ENCODE measurements at places on chromosomes 6 and 20. TPM values are rescaled to one million over a fixed set of nuclear protein-coding genes. Genes with fewer than 3 reads are reported as not detected.

GRCh38 chr6:49923826-49924225, 40.1 kb downstream of the DEFB114 start:
- DNase-seq, result no peak

Gene SUMO4
- total RNA-seq, result 9.9 TPM

- no peak for DNase-seq
Observed at GRCh38 chr6:13089296-13089994, 238.9 kb downstream of the TBC1D7 start.

DNA sequence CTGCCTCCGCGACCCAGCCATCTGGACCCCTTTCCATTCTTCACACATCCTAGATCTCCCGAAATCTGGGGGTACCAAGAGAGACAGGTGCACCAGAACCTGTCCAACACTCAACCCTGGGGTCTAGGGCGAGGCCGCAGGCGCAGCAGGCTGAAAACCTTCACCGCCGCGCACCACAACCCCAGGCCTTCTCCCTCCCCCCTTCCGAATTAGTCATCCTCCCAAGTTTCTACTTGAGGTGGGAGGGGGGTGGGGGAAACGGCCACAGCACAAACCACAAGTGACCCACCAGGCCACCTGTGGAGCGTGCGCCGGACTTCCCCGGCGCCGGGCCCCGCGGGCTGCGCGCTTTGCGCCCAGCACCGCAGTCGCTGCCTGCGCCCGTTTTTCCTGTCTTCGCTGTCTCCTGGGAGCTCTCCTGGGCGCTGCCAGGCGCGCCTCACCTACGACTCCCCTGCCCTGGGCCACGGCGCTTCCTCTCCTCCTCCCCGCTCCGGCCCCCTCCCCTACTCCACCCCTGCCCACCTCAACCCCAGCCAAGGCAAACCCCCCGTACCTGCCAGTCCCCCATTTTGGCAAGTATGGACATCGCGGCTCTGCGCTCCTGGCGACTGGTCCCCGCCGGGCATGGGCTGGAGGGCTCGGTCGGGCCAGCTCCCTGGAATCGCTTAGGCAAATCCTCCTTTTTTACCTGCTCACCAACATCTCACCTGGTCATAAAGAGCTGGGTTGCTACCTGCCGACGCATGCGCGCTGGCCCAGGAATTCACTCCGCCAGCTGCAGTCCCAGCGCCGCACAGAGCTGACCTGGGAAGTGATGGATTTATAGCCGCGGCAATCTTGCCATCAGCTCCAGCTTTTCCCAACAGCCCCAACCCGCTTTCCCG, 4.2 kb upstream of the TFAP2A start:
- DNase-seq, result no peak

Gene POU3F2
- total RNA-seq, result not detected

- no peak for DNase-seq
Observed at GRCh38 chr6:53494076-53494475, 50.8 kb downstream of the GCLC start.

Data from T-cell (primary cell).